ENCODE measurements at places on chromosomes 7 and 10.

DNA sequence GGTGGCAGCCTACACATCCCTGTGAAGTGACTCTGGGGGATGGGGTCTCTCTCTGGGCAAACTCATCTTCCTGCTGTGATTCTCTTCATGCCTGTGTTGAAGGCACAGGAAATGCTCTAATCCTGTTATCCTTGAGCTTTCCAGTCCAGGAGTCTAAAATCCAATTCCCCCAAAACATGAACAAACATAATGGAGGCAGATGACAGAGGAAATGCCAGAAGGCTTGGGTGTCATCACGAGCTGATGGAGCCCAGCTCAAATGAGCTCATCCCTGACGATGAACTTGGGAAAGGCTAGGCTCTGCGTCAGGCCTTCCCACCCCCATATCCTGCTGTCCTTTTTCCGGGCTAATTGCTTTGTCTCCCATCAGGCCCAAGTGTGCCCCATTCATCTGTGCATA, 165.9 kb upstream of the PODXL start:
- DNase-seq = no peak

DNA sequence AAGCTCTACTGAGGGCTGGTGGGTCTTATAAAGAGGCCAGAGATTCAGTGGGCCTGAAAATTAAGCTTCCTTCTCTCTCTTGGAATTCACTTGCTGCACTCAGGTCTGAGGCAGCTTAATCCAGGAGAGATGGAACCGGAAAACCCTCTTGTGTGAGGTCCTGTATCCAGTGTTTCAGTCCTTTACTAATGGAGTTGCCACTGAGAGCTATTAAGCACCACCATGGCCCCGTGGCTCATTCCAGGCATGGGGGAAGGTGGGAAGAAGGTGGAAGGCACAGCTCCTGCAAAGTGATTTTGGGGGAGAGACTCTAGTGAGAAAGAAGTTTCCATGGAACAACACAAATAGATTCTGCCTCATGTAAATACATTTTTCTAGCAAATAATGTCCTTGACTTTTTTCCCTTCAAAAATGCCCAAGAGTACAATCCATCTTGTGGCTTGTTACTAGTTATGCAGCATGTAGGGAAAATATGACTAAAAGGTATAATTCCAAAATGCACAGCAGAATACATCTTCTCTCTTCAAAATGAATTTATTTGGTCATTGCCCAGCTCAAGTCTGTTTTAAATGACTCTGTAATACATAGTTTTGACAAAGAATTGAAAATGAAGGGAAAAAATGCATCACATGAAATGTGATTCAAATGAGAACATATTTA, 46.7 kb upstream of the FOXI2 start:
- no peak for DNase-seq

DNA sequence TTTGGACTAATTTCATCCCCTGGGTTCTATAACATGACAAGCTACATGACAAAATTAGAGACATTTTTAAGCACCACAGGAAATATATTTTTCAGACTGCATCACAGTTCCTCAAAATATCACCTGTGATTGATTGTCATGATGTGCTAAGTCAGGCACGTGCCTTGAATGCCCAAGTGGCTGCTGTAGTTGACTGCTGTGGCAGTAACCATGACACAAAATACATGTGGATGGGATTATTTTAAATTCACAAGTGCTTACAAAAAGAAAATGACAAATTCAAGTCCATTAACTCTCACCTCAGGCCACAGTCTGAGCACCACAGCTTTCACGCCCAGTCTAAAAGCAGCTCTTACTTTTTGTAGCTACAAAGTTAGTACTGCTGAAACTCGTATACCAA, 45.5 kb downstream of the TNPO3 start:
- DNase-seq = no peak

DNA sequence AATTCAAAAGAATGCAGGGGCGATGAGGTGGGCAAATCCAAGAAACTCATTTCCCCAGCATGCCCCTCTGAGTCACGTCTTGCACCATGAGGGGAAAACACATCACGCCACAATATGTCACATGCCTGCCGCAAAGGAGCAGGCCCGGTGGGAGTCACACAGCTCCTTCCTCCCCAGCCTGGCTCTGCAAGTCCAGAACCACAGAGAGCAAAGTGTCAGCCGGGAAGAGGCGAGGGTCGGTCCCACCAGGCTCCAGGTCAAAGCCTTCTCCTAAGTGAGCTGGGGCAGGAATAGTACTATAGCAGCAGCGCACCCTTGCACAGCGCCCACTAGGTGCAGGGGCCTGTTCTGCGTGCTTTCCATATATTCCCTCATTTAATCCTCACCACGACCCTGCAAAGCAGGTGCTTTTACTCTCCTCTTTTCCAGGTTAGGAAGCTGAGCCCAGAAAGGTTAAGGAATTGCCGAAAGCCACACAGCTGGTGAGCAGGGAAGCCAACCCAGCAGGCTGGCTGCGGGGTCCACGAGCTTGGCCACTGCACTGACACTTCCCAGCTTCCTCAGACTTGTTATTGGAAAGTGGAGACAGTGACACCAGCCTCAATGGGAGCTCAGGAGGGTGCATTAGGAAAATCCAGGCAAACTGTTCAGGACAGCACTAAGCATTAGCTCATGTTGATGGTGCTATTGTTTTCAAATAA, 94.0 kb upstream of the ZMIZ1 start:
- DNase-seq = peak; percentile 31

- DNase-seq = no peak
Measured at GRCh38 chr10:118753331-118754228, 1.2 kb downstream of the CACUL1 start.

GRCh38 chr10:4280461-4281189, 495.6 kb upstream of the KLF6 start:
- DNase-seq = no peak

DNA sequence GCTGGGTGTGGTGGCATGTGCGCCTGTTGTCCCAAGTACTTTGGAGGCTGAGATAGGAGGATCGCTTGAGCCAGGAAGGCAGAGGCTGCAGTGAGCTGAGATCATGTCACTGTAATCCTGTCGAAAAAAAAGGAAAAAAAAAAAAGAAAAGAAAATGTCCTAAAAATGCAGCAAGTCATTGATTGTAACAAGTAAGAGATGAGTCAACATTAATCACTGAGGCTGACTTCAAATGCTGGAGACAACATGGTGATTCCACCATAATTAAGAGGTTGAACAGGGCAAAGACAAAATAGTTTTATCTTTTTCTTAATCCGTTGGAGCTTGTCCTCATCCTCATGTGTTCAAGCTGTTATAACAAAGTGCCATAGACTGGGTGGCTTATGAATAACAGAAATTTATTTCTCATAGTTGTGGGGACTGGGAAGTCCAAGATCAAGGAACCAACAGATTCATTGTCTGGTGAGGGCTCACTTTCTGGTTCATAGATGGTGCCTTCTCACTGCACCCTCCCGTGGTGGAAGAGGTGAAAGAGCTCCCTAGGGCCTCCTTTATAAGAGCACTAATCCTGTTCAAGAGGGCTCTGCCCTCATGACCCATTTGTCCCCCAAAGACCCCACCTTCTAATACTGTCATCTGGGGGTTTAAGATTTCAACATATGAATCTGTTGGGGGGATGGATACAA, 60.3 kb downstream of the TBXAS1 start:
- DNase-seq = no peak

- no peak for DNase-seq
Measured at GRCh38 chr7:77702513-77702912, 6.3 kb downstream of the RSBN1L start.

- no peak for DNase-seq
Measured at GRCh38 chr10:71622154-71622526, 97.4 kb downstream of the C10orf105 start.

- no peak for DNase-seq
Measured at GRCh38 chr10:127918572-127918971, 11.7 kb downstream of the PTPRE start.

GRCh38 chr10:131649617-131650016, 251.2 kb upstream of the PPP2R2D start:
- no peak for DNase-seq

DNA sequence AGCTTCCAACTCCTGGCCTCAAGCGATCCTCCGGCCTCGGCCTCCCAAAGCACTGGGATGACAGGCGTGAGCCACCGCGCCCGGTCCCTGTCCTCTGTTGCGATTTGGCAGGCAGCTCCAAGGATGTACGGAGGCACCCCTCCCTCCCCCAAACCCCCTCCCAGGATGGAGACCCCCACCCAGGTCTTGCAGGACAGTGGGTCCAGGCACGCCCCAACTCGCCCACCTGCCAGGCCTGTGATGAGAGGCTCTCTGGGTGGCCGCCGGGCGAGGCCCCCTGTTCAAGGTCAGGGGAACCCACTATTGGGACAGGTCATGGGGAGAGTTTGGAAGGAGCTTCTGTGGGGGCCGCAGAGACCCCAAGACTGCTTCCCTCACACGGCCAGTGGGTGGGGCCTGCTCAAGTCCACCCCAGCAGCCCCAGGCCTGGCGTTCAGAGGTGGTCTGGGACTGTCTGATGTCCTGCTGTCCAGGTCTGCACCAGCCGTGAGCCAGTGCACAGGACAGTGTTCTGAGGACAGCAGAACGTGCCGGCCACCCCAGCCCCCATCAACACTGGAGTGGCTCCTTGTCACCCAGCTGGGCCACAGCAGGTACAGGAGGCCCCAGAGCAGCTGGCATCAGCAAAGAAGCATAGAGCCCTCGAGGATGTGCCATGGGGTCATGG, 2.5 kb downstream of the ADAP1 start:
- DNase-seq = no peak

DNA sequence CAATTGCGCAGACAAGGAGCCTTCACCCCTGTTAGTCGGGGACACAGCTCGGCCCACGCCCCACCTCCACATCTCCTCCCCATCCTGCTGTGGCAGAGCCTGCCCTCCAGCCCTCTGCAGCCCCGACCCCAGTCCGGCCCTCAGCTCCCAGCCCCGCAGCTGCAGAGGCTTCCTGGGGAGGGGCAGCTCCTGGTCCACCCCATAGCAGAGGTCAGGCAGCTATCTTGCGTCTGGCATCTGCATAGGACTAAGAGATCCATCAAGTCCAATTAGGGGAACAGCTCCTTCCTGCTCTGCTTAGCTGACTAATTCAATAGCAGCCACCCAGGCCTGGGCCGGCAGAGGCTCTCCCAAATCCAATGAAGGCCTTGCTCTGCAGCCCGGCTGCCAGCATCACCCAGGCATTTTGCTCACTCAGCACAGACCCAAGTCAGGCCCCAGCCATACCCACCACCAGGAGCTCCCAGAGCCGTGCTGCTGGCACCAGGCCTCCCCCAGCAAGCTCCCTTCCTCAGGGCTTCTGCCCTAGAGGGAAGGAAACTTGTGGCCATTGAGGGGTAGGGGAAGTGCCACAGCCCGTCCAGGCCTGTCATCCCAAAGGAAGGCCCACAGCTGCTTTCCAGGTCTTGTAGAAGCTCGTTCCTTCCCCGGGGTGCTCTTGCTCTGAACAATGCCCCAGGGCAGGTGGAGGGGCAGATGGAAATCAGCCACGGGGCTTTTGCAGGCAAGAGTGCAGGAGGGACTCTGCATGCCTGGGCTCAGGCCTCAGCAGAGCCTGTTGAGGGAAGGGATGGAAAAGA, 106.2 kb upstream of the RET start:
- no peak for DNase-seq

DNA sequence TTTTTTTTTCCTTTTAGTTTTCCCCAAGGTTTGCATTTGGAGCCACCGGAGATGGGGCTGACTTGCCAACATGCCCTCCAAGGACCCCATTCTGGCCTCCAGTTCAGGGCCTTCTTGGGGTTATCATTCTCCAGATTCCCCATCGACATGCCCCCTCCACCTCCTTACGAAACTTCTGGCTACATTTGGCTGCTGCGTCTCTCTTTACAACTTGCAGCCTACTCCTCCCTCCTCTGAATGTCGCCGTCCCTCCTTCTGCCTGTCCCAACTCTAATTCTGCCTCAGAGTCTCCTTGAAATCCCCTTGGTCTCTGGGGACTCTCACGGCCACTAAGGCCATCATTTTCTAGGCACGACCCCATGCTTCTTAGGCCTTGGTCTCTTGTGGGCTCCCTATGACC, 72.2 kb upstream of the PODXL start:
- no peak for DNase-seq

- DNase-seq = no peak
Measured at GRCh38 chr10:86817246-86817645, 60.8 kb downstream of the BMPR1A start.

DNA sequence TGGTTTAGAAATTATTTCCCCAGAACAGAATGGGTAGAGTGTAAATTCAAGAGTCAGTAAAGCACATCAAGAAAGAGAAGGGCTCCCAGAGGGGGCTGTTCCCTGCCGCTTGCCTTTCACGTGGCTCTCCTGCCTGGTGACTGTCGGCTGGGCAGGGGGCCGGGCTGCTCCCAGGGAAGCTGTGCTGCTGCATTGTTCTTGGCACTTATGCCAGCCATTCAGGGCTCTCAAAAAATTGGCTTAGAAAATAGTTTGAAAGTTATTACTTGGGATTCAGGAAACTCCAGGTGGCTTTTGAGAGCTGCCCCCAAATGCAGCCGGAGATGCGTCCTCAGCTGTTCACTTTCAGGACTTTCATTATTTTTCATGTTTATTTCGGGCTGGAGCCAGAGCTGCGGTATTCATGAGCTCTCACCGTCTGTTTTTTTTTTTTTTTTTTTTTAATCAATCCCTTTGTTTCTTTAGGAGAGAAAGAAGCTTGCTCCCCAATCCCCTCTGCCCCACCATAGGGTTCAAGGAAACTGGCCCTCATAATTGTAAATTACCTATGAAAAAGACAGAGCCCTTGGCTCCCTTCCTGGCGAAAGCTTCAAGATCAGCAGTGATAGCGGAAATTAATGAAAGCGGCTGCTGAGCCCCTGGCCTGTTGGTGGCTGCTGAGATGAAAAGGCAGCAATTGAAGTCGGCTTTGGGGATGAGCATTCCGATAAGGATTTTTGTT, 94.1 kb downstream of the SORCS3 start:
- DNase-seq = no peak

DNA sequence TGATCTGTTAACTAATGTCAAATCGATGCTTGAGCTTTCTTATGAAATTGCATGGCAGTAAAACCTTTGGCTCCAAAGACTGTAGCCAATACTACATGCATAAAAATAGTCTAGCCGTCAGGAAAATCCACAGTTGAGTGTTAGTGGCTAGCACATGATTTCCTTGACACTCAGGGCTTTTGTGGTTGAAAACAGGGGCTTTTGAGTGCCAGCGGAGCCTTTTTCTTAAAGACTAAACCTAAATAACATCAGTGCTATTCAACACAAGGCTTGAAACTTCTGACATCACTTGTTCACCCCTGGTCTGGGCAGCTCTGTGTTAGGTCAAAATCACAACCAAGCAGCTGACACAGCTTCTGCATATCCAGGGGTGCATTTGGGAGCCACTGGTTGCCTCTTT, 124.2 kb upstream of the BMPER start:
- DNase-seq = no peak

- DNase-seq = no peak
Measured at GRCh38 chr10:112098682-112099081, 84.9 kb downstream of the GPAM start.

DNA sequence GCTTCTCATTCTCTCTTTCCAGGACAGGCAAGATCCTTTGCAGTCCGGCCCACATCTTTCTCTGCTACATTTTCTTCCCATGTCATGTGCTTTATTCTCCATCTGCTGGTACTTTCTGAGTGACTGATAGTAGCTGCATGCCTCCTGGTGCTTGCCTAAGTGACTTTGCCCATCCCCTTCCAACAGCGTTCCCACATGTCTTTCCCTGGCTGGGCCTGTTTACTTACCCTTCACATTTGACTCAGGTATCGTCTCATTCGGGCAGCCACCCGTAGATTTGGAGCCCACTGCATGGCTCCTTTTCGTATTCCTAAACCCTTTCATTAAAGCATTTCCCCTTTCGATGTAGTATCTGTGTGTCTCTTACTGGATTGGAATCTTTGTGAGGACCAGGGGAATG, 24.6 kb downstream of the TYW1 start:
- DNase-seq = no peak

GRCh38 chr10:73647211-73647874, 6.1 kb upstream of the MYOZ1 start:
- no peak for DNase-seq
